Fibroblast of lung (primary cell): ENCODE measurements at places on chromosomes 2 and 18. TPM values are rescaled to one million over a fixed set of nuclear protein-coding genes. Genes with fewer than 3 reads are reported as not detected.

DNA sequence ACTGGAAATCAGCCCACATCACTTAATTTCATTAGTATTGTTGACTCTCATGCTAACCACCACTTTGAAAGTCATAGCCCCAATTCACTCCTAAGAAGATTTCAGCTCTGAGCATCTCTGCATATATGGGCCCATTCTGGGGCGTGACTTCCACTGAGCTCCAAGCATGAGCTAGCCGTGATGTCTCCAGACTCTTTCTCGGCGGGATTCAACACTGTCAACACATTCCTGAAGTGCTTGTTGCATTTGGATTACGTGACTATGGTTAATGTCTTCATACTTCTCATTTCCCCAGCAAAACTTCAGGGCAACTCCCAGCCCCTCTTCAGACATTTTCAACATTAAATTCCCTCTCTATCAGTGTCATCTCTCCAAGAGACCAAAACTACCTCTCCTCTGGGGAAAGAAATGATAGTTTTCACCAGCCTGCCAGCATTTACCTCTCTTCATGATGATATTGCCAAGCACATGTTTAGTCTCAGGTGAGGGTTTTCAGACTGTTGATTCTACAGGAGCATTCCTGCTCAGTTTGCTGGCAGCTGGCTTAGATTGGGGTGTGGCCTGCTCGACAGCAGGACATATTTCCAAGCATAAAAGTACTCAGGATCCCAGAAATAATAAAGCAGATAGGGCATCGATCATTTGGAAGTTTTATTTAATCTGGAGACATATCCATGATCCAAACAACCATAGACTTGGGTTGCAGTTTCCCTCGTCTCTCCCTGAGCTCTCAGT is 81.7 kb downstream of the FEZ2 start:
- peak; percentile 18 for DNase-seq

Gene RAX
- not detected in 2 replicates for total RNA-seq

DNA sequence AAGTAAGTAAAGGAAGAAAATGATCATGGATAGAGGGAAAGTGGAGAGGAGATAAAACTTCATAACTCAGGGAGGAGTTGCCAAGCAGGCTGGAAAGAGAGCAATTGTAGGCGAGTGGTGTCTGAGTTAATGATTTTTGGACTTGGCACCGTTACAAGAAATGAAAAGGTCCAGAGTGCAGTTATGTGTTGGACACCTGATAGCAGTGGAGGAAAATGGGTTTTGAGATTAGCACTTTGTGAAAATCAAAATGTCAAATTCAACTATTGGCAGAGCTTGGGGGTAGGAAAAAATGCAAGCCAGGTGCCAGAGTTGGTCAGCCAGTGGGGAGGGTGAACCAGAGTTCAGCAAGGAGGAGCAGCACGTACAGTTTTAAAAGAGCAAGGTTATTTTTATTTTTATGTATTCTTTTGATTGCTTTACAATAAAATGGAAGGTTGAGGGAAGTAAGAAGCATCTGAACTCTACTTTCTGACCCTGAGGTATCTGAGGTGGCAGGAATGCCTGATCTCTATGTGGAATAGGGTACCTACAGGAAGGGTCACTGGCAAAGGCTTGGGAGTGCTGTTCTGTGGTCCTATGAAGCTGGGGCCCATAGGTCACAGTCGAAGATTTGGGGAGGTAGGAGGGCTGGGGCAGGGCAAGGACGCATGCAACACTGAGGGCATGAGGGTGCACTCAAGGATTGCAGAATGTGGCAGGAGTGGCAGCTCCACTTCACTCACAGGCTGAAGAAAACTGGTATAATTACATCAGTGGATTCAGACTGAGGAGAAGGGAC is 127.5 kb downstream of the CD8B2 start:
- DNase-seq, result no peak

GRCh38 chr2:3223080-3223923 is 154.3 kb downstream of the EIPR1 start:
- DNase-seq, result no peak

Gene LDLRAD4
- under 0.01 TPM in 1 of 2 replicates, not detected in the other for total RNA-seq

- DNase-seq, result no peak
Measured at GRCh38 chr2:144481666-144482065, 38.3 kb downstream of the ZEB2 start.

Gene IL1R1
- total RNA-seq, result 110 and 173 TPM in 2 replicates

GRCh38 chr2:39380525-39381150 is 56.4 kb downstream of the MAP4K3 start:
- DNase-seq, result peak; percentile 50

Gene OR6B2
- not detected in 2 replicates for total RNA-seq

DNA sequence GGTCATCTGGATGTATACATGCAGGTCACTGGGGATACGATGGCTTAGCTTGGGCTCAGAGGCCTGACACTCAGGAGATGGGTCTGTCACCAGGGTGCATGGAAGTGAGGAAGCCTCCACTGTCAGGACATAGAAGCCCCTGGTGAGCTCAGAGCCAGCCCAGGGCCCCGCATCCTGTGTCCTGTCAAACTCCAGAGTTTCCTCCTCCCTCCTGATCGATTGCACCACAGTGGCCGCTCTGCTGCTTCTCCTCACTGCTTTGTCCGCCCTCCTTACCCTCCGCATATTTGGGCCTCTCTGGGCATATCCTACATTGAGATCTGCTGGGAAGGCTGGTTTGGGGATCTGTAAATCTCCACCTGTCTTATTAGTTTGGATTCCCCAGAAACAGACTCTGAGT is 37.5 kb upstream of the ATG16L1 start:
- no peak for DNase-seq

Gene CD8B2
- not detected in 2 replicates for total RNA-seq

Gene SLC4A5
- total RNA-seq, result under 0.01 and 0.17 TPM in 2 replicates

Gene CD207
- total RNA-seq, result not detected in 2 replicates
